ENCODE measurements at places on chromosomes 1 and 21. TPM values are rescaled to one million over a fixed set of nuclear protein-coding genes. Genes with fewer than 3 reads are reported as not detected.

The CD1B gene
- not detected for total RNA-seq

The NBPF26 gene
- 59.6 TPM for total RNA-seq

The DISP1 gene
- 6.9 TPM for total RNA-seq

The DNALI1 gene
- 0.60 TPM for total RNA-seq

The ARV1 gene
- 10.6 TPM for total RNA-seq

The DBT gene
- total RNA-seq = 16.5 TPM

The MAN1C1 gene
- total RNA-seq = 46.0 TPM

- H3K4me3 ChIP-seq = no peak overlapping the region
- DNase-seq = no peak
- H3K27ac ChIP-seq = no peak overlapping the region
- H3K4me1 ChIP-seq = no peaks in the 10 kb centered on the region
Observed at GRCh38 chr1:213419401-213420030, 368.5 kb downstream of the RPS6KC1 start.

- no peak for DNase-seq
- no peaks in the 10 kb centered on the region for H3K4me1 ChIP-seq
- H3K27me3 ChIP-seq = peaks cover 37% of the 10 kb centered on the region
- no peak overlapping the region for H3K4me3 ChIP-seq
Observed at GRCh38 chr1:203250911-203251310, 21.4 kb upstream of the CHIT1 start.

GRCh38 chr1:118151312-118151937, 33.6 kb downstream of the SPAG17 start:
- H3K36me3 ChIP-seq = no peaks in the 10 kb centered on the region
- H3K4me1 ChIP-seq = no peaks in the 10 kb centered on the region
- peaks cover 3% of the 10 kb centered on the region for H3K27me3 ChIP-seq
- DNase-seq = no peak

Measured in naive thymus-derived CD8-positive, alpha-beta T cell (primary cell).